ENCODE measurements at places on chromosomes 2 and 18.

DNA sequence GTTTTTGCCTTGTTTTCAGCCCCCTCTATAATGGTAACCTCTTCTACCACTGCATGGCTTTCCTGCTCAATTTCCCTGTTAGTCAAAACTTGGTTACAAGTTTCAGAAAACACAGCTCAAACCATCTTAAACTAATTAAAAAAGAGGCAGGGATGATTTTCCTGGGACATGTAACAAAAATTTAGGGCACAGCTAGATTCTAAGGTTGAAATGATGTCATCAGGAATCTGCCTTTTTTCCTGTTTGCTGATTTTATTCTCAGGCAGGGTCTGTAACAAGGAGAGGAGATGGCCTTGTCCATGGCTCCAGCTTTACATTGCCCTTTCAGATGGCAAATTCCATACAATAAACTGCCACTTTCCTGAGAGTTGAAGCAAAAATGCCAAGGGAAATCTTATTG, 157.9 kb upstream of the CREB1 start:
- DNase-seq: no peak

- DNase-seq: no peak
Observed at GRCh38 chr2:59804732-59805131, 748.7 kb downstream of the BCL11A start.

DNA sequence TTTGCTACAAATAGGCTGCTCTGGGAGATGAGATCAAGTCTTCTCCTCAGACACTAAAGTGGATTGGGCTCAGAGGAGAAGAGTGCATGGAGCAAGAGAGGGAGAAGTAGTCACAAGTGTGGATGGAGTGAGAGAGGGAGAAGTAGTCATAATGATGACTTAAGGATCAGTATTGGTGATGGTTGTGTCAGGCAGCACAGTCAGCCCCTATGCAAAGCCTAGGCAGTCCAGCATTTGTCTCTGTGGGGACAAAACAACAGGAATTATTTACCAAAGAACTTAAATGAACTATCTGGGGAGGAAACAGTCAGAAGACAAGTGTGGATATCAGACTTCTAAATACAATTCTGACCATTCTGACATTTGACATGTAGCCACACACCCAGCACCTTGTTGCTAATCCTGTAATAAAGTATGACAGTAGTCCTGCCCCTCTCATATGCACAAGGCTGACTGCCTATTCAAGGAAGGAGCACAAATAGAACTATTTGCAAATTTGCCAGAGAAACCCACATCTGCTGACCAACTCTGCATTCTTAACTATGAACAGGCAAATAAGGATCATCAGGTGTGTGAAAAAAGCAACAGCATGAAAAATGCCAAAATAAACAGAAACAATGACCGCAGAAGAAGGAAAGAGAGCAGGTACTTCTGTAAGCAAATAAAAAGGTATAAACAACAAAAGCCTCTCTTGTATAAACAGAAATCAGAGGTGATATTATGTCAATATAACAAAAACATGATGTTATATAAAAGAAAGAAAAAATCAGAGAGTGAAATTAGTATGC, 1597.9 kb upstream of the ACVR2A start:
- no peak for DNase-seq

DNA sequence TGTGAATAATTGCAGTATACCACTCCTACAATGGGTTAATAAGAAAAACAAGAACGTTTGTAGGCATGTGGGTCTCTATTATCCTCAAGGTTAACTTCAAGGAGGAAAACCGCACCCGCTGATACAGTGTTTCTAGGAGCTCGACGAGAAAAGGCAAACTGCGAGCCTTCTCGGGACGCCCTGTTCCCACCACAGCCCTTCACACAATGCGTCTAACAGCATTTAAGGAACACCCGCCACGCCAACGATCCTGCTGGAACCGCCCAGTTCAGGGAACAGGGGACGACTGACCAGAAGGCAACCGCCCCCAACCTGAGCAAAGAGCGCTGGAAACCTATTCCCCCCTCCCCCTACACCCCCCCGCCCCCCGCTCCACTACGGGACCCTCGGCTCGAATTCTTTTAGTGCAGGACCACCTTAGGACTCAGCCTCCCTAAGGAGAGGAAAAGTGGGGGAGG, 710 bp upstream of the TMSB10 start:
- DNase-seq: peak; percentile 84

DNA sequence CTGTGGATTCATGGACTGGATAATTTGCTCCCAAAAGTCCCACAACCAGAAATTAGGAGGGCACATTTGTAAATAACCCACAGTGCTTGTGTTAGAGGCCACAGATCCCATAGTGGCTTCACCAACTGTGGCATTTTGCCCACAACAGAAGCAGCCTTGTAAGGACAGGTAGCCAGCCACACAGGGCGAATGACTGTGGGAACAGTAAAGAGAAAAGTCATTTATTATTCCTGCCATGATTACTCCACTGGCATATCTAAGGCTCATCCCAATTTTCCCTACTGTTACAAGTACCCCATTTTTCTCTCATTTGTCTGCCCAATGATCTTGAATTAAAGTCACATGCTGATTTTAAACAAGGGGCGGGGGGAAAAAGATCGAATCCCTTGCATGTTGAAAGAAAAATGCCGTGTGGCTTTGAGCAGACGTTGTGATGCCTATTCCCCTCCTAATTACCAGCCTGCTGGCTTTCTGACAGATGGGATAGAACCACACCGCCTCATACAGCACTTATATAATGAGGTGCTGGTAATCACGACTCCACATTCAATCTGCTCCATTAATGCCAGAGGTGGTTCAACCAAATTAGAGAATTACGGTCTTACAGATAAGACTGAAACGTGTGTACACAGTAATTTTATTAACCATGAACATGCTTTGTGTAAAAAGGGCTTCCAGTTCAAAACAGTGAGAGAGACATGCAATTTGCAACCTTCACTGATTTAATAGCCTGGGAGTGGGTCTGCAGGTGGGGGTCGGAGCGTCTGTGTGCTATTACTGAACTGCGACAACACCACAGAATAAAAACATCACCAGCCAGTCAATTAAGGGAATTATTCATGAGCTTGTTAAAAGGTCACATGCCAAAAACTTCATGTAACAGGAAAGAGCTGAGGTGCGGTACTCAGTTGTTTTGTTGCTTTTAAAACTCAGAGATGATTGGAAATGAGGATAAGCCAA, 196.0 kb downstream of the TMEM163 start:
- DNase-seq: no peak

GRCh38 chr2:105403241-105403782, 4.5 kb upstream of the FHL2 start:
- DNase-seq: peak; percentile 33

- peak; percentile 80 for DNase-seq
Observed at GRCh38 chr2:8539743-8540551, 141.9 kb upstream of the ID2 start.

GRCh38 chr2:235358981-235359471, 134.8 kb upstream of the AGAP1 start:
- DNase-seq: no peak

GRCh38 chr2:37318401-37318800, 6.2 kb downstream of the PRKD3 start:
- no peak for DNase-seq

GRCh38 chr2:26471289-26471688, 6.6 kb downstream of the OTOF start:
- DNase-seq: peak; percentile 61

GRCh38 chr2:28525481-28525880, 29.6 kb downstream of the PLB1 start:
- no peak for DNase-seq

- peak; percentile 56 for DNase-seq
Observed at GRCh38 chr2:219457784-219458369, 23.2 kb downstream of the SPEG start.

DNA sequence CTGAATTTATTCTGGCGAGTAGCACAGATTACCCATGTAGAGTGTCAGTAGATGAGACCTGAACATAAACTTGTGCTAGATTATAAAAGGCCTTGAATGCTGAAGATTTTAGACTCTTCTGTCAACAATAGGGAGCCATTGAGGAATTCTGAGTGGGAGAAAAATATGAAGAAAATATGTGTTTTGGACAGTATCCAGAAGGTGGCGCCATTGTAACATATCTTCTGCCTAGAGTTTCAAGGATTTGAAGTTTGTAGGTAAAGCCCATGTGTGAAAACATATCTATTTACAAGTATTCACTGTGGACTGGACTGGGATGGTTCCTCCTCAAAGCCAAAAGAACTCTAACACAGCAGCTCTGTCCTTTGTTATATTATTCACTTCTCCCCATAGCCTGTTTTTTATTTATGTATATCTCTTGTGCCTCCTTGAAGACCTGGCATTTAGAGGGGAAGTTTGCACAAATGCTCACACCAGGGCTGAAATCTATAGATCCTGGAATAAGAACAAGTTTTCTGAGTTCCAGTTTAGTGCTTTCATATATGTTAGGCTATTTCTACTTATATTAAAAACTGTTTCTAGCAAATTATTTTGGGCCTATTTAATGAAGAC, 124.9 kb downstream of the RDH14 start:
- peak; percentile 63 for DNase-seq

GRCh38 chr2:200136655-200137054, 169.8 kb upstream of the SPATS2L start:
- peak; percentile 78 for DNase-seq

DNA sequence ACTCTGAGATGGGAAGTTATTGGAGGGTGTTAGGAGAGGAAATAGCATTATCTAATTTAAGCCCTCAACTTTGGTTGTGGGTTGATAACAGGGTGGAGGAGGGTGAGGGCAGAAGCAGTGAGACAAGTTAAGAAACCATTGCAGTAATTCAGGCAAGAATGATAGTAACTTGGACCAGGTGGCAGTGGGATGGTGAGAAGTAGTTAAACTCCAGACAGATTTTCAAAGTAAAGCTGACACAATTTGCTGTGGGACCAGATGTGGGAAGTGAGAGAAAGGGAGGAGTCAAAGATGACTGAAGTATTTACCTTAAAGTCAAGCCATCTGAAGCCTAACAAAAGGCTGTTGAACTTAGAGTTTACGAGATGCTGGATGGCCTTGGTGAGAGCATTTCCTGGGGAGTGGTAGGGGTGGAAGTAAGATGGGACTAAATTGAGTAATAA, 163.2 kb upstream of the KLF7 start:
- no peak for DNase-seq

DNA sequence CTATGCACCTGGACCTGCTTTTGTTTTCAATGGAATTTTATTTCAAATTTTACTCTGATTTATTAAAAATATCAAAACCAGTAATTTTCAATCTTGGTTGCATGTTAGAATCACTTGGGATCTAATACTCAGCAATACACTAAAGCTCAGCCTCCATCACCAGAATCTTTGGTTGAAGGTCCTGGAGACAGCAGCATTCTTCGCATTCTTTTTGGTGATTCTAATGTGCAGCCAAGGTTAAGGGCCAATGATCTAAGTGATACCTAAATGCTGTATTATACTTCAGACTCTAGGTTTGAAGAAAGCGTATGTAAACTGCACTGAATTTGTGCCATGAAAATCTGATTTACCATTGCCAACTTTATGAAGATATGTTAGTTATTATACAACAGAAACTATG, 493.1 kb downstream of the XIRP2 start:
- peak; percentile 76 for DNase-seq

DNA sequence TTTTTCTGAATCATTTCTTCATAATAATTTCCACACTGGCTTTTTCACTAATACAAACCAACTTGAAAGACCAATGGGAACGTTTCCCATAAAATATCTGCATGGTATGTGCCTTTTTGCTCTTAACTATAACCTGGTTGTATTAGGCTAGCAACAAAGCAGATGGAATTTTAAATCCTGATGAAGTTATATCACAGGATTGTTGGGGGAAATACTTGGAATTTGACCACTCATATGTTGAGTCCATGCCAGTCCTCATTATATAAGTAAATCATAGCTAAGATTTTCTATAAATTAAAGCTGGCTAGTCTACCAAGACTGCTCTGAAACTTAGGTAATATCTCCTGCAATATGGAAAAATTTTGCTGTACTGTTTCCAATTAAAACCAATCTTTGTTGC, 99.5 kb downstream of the TANC1 start:
- no peak for DNase-seq
